ENCODE measurements at places on chromosomes 7 and 10.

DNA sequence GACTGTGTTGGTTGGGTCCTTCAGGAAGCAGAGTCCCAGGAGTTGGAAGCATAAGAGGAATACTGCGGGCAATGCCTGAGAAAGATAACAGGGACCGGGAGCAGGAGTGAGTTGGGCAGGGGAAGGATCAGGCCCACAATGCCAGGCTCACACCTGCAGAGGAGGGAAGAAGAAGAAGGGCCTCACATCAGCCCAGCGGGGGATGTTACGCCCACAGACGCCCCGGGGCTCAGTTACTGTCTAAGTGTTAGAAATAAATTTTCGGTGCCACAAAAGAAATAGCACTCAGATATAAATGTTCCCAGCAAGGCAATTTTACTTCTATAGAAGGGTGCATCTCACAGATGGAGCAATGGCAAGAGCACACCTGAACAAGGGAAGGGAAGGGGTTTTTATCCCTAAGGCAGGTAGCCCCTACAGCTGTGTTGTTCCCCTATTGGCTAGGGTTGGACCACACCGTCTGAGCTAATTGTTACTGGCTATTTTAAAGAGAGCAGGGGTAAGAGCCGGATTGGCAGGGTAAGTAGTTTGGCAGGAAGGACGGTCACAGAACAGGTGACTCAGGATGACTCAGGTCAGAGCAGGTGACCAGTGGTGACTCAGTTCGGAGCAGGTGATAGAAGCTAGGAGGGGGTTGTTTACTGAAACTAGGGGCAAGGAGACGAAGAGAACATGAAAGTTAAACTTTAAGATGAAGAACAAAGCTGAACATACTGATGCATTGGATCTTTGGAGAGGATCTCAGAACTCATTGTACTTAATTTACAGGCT, at the start of gene NOS3:
Gene NOS3 (plus strand): TSS at position 602 of the 771 bp plus-strand sequence. CDS start 2,787 bp downstream, outside the sequence.
- DNase-seq, result no peak

DNA sequence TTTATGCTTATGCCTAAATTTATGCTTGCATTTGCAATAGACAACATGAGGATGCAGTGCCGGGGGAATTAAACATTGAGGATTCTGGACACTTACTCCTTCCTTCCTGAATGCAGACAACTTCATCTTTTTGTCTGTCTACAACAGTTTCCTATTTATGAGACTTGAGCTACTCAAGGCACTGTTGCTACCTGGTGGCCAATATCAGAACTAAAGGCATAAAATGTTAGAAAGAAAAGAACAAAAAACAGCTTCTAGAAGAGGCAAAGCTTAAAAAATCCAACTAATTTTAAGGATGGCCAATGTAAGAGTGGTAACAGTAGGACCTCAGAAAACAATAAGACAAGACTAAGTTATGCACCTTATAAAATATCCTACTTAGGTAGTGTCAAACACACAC, 144.5 kb upstream of the PTN start:
- DNase-seq, result no peak

GRCh38 chr7:136064081-136064480, 86.9 kb upstream of the MTPN start:
- DNase-seq, result no peak

DNA sequence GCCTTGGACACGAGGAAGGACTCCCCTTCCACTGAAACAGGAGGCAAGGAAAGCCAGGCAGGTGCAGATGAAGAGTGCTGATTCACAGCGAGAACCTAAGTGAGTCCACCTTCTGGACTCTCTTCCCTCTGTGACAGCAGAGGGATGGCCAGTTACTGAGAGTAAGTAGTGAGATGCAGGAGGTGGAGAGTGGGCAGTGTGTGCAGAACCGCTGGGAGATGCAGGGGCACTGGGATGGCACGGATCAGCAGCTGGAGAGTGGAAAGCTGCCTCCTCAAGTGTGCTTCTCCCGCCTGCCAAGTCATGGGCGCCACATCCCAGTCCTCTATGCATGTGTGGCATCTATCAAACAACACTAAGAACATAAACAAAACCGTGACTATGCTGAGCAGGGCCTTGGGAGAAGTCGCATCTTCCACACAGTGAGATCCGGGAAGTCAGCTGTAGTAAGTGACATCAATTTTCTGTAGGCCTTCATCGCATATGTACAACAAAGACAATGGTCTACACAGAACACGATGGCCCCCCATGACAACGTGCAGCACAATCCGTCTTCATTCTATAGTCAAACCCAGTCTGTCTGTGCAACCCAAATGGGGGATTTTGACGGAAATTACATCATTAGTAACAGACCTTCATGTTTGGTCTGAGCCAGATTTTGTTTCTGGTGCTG, 217.4 kb upstream of the KLF14 start:
- DNase-seq, result no peak

- DNase-seq, result no peak
Measured at GRCh38 chr7:29275018-29275318, 80.4 kb downstream of the CHN2 start.

Data from activated naive CD4-positive, alpha-beta T cell (primary cell).